Endothelial cell (in vitro differentiated cells): ENCODE measurements at places on chromosomes 6 and 20. TPM values are rescaled to one million over a fixed set of nuclear protein-coding genes. Genes with fewer than 3 reads are reported as not detected.
A peak's percentile ranks its signal among the peaks of the same experiment; 100 is the strongest.

DNA sequence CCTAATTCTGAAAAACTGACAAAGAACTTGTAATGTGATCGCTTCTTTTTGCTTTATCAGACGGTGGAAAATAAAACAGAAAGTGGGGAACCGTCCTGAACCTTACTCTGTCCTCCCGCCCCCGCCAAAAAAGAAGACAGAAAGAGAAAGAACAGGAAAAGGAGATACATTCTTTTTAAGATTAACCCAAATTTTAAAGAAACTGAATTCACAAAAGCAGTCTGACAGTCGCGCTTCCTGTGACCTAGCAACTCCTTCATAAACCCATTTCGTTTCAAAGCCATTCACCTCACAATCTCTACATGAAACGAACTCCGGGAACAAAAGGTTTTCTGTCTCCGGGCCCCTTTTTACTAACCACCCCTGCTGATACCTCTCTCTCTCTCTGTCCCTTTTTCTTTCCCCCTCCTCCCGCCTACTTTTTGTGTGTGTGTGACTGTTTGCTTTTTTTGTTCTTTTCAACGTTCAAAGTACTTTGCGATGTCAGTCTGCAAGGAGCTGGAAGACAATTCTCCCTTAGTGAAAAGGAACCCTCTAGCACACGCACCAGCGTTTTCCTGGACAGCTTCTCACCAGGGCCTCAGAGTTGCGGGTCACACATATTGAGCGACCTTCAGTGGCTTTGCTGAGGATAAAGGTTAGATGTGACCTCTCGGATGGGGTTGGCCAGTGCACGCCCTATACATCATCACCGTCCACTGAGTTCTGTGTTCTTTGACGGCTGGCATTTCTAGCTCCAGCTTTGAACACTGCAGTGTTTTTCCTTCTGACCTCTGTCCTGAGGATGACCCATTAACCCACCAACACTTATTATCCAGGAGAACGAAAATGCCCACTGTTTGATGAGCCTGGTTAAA is 530 bp upstream of the NEDD9 start:
- H3K4me3 ChIP-seq = peak overlapping the region; percentile 93
- peaks cover 7% of the 10 kb centered on the region for H3K27me3 ChIP-seq
- no peaks in the 10 kb centered on the region for H3K36me3 ChIP-seq
- peaks cover 16% of the 10 kb centered on the region for H3K4me1 ChIP-seq
- H3K27ac ChIP-seq = peak overlapping the region; percentile 98
- DNase-seq = no peak

GRCh38 chr6:156809034-156809433 is 31.9 kb downstream of the ARID1B start:
- peaks cover 24% of the 10 kb centered on the region for H3K4me1 ChIP-seq
- H3K27me3 ChIP-seq = peaks cover 2% of the 10 kb centered on the region
- H3K27ac ChIP-seq = no peak overlapping the region
- no peaks in the 10 kb centered on the region for H3K36me3 ChIP-seq
- H3K4me3 ChIP-seq = no peak overlapping the region

GRCh38 chr20:8489094-8489883 is 357.2 kb downstream of the PLCB1 start:
- H3K27ac ChIP-seq = no peak overlapping the region
- H3K36me3 ChIP-seq = no peaks in the 10 kb centered on the region
- no peaks in the 10 kb centered on the region for H3K4me1 ChIP-seq
- no peak for DNase-seq
- H3K27me3 ChIP-seq = no peaks in the 10 kb centered on the region

- H3K27ac ChIP-seq = no peak overlapping the region
- H3K27me3 ChIP-seq = no peaks in the 10 kb centered on the region
- H3K4me3 ChIP-seq = no peak overlapping the region
- H3K36me3 ChIP-seq = no peaks in the 10 kb centered on the region
- no peak for DNase-seq
- H3K4me1 ChIP-seq = peaks cover 9% of the 10 kb centered on the region
These were observed 9.1 kb downstream of the ATP9A start for GRCh38 chr20:51758978-51759544.

- H3K4me1 ChIP-seq = peaks cover 18% of the 10 kb centered on the region
- no peak overlapping the region for H3K27ac ChIP-seq
- H3K36me3 ChIP-seq = no peaks in the 10 kb centered on the region
- no peak overlapping the region for H3K4me3 ChIP-seq
These were observed 12.9 kb downstream of the COX7A2 start for GRCh38 chr6:75230484-75231325.

GRCh38 chr6:5866547-5867051 is 140.1 kb downstream of the NRN1 start:
- no peak for DNase-seq
- no peaks in the 10 kb centered on the region for H3K36me3 ChIP-seq
- H3K27ac ChIP-seq = no peak overlapping the region
- H3K4me1 ChIP-seq = peaks cover 9% of the 10 kb centered on the region
- H3K4me3 ChIP-seq = no peak overlapping the region

DNA sequence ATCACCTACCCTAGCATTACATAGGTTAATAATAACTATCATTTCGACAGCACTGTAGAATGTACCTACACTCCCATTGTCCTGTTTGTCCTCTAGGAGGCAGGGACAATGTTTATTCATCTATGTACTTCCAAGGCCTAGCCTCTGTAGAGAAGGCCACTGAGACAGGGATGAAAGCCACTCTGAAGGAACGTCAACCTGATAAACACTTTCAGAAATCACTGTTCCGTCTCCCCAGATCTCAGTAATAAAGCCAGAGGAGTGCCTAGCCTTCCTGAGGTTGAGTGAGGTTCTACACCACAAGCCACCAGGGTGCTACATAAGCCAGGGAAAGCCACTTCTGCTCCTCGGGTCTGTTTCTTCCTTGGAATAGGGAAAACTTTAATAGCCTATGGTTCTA is 44.8 kb downstream of the POPDC3 start:
- no peak for DNase-seq
- peaks cover 9% of the 10 kb centered on the region for H3K27me3 ChIP-seq
- peaks cover 5% of the 10 kb centered on the region for H3K4me1 ChIP-seq
- no peak overlapping the region for H3K4me3 ChIP-seq
- H3K36me3 ChIP-seq = peaks cover 3% of the 10 kb centered on the region

GRCh38 chr6:107646776-107647438 is 157.0 kb downstream of the SOBP start:
- H3K27ac ChIP-seq = no peak overlapping the region
- DNase-seq = no peak
- H3K4me3 ChIP-seq = no peak overlapping the region
- peaks cover 6% of the 10 kb centered on the region for H3K27me3 ChIP-seq
- no peaks in the 10 kb centered on the region for H3K36me3 ChIP-seq
- peaks cover 22% of the 10 kb centered on the region for H3K4me1 ChIP-seq

DNA sequence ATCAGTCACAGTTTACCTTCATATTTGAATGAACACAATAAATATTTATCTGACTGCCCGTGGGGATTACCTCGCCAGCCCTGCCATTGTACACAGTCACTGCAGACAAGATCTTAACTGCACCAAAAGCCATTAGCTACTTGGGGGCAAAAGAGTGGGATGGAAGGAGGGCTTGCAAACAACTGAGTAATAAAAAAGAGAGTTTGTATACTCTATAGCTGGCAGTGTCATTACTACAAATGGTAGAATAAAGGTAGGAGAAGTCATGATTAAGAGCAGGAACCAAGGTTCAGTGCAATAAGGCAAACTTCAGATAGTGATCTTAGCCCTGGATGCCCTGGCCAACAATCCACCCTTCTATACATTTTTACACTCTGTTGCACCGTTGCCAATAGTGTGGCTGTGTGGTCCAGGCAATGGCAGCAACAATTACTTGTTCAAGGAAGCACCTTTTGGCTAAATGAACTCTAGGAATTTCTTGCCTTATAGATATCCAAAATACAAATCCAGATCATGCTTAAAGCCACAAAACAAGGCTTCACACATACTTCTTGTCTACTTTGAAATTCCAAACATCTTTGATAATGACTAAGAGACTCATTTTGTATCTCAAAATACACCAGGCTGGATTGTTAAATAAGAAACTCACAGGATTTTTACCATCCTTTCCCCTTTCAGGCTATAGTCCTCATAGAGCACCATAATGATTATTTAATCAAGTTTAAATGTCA is 955.4 kb upstream of the ADGRB3 start:
- no peak overlapping the region for H3K4me3 ChIP-seq
- no peaks in the 10 kb centered on the region for H3K27me3 ChIP-seq
- no peaks in the 10 kb centered on the region for H3K4me1 ChIP-seq
- no peak for DNase-seq
- no peaks in the 10 kb centered on the region for H3K36me3 ChIP-seq

DNA sequence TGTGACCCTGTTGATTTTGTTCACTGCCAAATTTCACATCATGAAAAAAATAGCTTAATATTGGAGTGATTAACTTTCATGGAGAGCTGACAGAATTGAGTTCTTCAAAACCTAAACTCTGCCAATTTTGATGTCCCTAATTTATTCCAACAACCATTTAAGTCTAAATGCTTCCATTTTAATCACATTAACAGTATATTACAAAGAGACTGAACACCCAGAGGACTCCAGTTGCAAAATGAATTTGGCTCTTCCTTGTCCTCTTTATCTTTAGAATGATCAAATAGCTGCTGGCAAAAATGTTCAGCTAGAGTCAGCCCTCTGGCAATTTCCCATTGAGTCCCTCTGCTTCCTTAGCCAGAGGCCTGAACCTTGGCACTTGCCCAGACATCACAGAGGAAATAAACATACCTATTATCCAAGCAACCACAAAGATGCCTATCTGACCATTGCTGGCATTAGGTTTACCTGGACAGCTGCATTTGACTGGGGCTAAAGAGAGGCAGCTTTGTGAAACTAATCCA is 299.0 kb upstream of the STXBP5 start:
- H3K4me1 ChIP-seq = peaks cover 8% of the 10 kb centered on the region
- no peaks in the 10 kb centered on the region for H3K27me3 ChIP-seq
- no peak overlapping the region for H3K27ac ChIP-seq
- no peak overlapping the region for H3K4me3 ChIP-seq

GRCh38 chr6:141050471-141050870 is 1082.3 kb upstream of the GJE1 start:
- no peak overlapping the region for H3K27ac ChIP-seq
- no peaks in the 10 kb centered on the region for H3K4me1 ChIP-seq
- H3K4me3 ChIP-seq = no peak overlapping the region
- H3K27me3 ChIP-seq = no peaks in the 10 kb centered on the region
- no peak for DNase-seq

DNA sequence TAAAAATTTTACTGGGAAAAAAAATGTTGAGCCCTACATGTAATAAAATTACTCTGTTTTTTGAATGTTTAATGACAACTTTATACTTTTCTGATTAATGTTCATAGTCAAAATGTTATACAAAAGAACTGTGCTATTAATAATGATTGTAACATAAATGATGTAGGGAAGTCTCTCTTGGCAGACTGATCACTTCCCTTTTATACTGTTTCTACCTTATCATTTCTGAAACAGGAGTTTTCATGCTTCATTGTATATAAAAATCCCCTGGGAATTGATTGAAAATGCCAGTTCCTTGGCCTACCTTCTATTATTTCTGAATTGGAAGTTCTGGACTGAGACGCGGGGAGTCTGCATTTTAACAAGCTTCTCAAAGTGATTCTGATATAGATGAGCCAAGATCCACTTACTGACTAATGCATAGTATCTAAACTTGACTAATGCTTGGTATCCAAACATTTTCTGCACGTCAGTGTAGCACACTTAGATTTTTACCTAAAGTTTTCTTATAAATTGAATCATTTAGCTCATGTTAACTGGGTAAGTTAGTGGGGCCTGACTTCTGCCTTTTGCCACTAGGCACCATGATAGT is 7.2 kb upstream of the HDAC2 start:
- no peaks in the 10 kb centered on the region for H3K36me3 ChIP-seq
- H3K27me3 ChIP-seq = peaks cover 1% of the 10 kb centered on the region
- DNase-seq = no peak
- no peaks in the 10 kb centered on the region for H3K4me1 ChIP-seq
- no peak overlapping the region for H3K27ac ChIP-seq
- H3K4me3 ChIP-seq = no peak overlapping the region

- H3K4me3 ChIP-seq = no peak overlapping the region
- peaks cover 5% of the 10 kb centered on the region for H3K36me3 ChIP-seq
- H3K27ac ChIP-seq = no peak overlapping the region
- H3K27me3 ChIP-seq = peaks cover 2% of the 10 kb centered on the region
- H3K4me1 ChIP-seq = peaks cover 27% of the 10 kb centered on the region
These were observed 69.4 kb downstream of the PSMG4 start for GRCh38 chr6:3328145-3328544.

- H3K27me3 ChIP-seq = no peaks in the 10 kb centered on the region
- no peak overlapping the region for H3K27ac ChIP-seq
- no peaks in the 10 kb centered on the region for H3K4me1 ChIP-seq
- H3K36me3 ChIP-seq = no peaks in the 10 kb centered on the region
These were observed 610.3 kb downstream of the RNF144B start for GRCh38 chr6:18997375-18997826.

NKX2-4 gene
- not detected for total RNA-seq

RIPPLY2 gene
- total RNA-seq = not detected

OR2B6 gene
- total RNA-seq = not detected

SLC22A23 gene
- total RNA-seq = 72.7 TPM

JAG1 gene
- 172 TPM for total RNA-seq
